ENCODE measurements at places on chromosomes 6 and 20.

- no peak for DNase-seq
These were observed 72.3 kb upstream of the SSTR4 start for GRCh38 chr20:22962567-22963439.

DNA sequence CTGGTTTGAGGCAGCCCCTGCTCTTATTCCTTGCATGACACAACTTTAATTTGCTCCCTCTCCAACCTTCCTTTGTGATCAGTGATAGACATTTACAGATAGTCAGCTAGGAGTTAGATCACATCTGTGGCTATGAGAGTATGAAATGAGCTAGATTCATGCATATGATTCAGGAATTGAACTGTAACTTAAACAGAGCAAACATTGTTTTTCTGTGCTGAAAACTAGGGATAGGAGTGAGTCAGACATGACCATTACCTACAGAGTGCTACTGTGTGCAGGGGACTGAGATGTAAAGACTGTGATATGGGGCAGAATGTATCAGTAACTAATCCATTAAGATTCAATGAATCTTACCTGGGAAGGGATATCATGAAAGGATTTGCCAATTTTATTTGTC lies 279.4 kb upstream of the SPTLC3 start:
- DNase-seq: no peak

GRCh38 chr6:2634139-2634964 lies 116.4 kb downstream of the MYLK4 start:
- peak; percentile 75 for DNase-seq

DNA sequence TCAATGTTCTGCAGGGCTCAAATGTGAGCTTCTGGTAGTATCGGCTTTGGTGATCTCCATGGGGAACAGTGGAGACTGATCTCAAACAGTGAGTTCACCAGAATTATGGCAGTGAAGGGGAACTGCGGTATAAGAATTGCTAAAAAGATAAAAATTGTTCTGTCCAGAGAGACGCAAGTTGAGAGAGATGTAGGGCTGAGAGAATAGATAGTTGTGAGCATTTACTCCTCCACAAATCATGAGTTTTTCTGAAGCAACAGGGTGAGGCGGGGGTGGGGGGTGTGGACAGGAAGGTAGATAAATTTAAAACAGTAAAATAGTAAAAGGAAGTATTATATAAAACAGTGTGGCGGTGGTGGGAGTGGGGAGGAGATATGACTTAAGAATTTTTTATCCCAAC lies 98.6 kb upstream of the NEDD9 start:
- DNase-seq: no peak

GRCh38 chr6:80457439-80457933 lies 351.0 kb downstream of the BCKDHB start:
- DNase-seq: no peak

GRCh38 chr6:129853996-129854711 lies 7.0 kb downstream of the TMEM244 start:
- DNase-seq: no peak

DNA sequence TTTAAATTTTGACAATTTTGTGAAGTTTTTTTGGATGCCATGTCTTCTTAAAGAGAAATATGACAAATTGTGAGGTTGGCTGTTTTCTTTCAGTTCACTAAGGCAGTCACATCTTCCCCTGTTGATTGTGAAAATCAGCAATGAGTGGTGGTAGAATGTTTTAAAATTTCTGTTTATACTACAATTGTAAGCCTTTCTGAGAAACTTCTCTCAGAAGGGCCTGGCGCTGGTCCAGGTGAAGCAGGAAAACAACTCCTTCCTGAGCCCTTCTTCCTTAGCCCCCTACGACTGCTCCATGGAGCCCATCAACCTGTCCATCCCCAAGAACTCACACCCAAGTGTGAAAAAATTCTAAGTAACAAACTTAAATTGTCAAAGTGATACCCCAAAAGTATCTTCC lies 80.6 kb downstream of the SSR1 start:
- DNase-seq: no peak

GRCh38 chr6:168691774-168692173 lies 250.8 kb downstream of the SMOC2 start:
- no peak for DNase-seq

DNA sequence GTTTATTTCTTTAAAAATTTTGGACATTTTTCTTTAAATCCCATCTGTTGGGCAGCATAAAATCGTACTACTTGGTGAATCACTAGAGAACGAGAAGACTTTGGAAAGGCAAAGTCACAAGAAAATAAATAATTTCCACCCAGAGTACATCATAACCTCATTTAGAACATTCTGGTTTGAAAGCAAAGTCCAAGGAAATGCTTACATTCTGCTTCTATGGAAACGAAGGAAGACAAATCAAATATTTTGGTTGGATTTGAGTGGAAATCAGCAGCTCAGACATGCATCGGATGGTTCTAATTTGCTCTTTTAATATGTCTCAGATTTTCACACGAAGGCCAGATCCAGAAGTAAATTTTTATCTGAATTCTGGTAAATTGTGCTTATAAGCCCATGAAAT lies 60.7 kb upstream of the LTV1 start:
- no peak for DNase-seq

- DNase-seq: no peak
These were observed 86.5 kb downstream of the ASXL1 start for GRCh38 chr20:32444474-32445220.

- no peak for DNase-seq
These were observed 132.2 kb downstream of the ZMYND8 start for GRCh38 chr20:47224300-47224791.

DNA sequence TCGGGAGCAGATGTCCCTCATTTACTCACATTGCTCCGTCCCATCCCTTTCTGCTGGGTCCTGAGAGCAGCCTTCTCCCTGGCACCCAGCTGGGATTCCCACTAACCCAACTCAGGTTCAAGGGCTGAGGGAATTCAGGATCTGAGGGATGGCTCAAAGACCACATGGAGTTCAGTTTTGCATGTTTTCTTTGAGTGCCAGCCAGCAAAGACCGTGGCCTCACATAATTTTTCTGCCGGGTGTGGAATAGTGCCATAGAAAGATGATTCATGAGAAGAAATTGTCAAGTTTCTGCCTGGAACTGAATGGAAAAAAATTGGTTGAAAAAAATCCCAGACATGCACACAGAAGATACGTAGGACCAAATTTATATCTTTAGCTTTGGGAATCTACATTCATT lies 168.6 kb downstream of the CD83 start:
- DNase-seq: no peak

DNA sequence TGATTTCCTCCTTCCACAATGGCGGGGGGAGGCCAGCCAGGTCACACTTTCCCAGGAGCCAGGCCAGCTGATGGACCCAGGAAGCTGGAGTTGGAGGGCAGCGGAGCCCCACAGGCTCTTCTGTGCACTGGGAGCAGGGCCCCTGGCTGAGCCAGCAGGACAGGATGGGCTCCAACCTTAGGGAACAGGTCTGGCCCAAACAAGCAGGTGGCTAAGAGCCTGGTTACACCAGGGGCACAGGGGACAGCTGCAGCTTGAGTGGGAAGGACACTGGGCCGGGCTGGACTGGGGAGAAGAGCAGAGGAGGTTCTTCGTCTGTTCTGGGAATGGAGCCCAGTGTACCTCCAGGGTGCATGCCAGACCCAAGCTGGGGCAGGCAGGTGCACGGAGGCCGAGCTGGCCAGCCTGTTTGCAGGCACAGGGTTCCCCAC lies 102.3 kb downstream of the DLL1 start:
- no peak for DNase-seq

DNA sequence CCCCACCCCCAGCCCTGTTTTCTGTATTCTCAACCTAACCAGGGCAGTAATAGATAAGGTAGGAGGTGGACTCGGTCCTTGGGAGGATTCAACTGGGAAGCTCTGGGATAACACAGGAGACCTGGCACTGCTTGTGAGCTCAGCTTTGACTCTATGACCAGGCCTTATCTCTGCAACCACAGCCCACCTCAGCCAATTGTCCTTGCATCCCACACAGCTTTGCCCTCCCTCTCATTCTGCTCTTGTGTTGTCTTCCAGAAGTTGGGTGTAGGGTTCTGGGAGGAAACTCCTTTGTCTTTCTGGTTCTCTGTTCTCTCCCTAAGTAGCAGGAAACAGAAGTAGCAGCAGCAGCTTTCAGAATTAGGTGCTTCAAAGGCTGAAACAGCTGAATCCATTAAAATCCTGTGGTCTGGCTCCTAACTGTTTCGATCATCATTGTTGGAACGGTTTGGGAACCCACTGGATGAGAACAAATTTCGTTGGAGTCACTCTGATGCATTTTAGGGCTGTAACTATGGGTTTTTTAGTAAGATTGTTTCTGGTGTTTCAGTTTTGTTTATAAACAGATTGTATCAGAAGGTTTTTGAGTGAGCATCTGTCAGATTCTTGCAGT lies 32.4 kb upstream of the SNX9 start:
- no peak for DNase-seq

DNA sequence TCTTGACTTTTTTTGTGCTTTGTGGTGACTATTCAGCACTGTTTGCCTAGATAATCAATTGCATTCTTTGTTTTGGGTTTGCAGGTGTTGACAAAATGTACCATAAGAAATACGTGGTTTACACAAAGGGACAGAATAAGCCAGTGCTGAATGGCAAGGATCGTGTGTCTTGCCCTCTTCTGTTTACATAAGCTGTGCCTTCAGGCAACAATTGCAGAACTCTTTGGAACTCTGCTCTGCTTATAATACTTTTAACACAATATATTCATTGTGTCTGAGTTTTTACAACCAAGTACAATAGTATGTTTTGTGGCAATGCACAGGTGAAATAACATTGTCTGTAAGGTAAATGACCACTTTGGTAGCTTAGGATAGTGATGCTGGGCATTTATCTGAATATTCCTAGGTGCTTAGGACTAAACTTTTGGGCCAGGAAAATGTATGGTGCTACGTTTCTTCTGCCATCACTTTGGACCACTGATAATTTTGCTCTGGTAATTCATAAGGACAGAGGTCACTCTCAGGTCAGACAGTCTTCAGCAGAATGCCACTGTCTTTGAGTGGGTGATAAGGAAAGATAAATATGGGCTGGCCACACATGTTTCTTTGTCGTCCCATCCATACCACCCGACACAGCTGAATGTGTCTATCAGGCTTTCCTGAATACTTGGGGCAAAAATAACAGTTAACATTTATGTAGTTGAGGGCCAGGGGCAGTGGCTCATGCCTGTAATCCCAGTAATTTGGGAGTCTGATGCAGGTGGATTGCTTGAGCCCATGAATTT lies 344.6 kb upstream of the IMPG1 start:
- no peak for DNase-seq

GRCh38 chr20:51028616-51029212 lies 5.8 kb upstream of the KCNG1 start:
- no peak for DNase-seq

GRCh38 chr20:32474717-32474966 lies 110.5 kb downstream of the NOL4L start:
- no peak for DNase-seq

DNA sequence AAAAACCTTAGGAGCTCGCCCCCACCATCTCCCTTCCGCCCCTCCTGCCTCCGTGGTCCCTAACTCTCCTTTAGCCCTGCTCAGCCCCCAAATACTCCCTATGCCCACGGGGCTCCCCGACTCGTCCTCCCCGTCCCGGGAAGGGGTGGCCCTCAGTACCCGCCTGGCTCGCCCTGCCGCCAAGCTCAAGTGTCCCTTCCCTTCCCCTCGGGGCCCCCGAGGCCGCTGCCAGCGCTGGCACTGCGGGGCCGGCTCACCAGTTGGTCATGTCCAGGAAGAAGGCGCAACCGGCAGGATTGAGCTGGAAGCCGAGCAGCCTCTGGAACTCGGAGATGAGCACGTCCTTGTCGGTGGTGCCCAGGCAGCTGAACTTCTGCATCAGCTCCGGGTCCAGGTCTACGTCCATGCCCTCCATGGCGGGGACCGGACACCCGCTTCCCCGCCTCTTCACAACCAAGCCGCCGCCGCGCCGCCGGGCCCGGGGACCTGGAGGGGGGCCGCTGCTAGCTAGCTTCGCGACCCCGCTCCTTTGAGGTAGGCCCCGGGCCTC lies 303 bp downstream of the ILRUN start:
- DNase-seq: no peak

DNA sequence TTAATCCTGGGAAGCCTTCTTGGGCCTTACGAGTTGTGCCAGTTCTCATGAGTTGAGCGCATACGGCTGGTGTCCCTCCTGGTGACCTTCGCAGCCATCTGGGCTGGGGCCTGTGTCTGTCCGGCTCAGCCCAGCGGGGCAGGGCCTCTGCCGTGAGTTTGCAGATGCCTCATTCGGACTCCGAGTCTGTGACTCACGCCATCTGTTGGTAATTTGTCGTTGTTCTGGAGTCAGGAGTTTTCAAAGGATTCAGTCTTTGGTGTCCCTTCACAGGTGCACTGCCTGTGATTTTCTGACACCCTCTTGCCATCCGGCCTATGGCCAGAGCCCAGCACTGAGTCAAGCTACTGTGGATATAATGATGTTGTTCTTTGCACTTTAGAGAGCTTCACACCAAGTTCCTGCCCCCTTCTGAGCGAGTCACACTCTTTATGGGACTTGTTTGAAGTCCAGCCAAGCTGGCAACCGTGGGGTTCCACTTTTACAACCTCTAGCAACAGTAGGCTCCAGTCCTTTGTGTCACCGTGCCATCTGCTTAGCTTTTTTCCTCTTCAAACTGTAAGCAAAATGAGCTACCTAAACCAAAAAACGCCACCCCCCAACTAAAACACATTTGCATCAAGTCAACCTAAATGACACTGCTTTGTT lies 175.6 kb downstream of the AIG1 start:
- no peak for DNase-seq

GRCh38 chr20:3674995-3675900 lies 6.6 kb downstream of the ADAM33 start:
- no peak for DNase-seq

DNA sequence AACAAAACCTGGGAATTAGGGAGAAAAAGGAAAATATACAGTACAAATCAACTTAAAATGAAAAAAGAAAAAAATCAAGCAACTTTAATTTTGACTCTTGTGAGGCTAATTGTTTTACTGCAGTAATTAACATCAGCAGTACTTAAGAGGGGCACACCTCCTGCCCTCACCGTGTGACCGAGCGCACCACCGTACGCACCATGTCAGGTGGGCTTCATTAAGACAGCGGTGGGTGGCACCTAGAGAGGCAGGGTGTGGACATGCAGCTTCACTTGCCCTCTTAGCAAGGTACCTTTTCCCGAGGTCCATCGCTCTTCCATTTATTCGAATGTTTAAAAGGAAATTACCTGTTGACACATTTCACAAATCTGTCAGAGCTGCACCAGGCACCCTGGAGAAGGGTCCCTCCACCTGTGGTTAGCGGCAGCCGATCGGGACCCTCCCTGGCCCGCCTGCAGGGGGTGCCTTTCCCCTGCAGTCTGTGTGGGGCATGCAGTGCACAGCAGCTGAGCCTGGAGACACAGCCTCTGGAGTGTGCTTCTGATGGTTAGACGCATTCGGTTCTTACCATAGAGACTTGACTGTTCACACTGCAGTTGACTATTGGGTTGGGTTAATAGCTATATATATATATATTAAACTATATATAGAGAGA lies 184.1 kb downstream of the TMEM242 start:
- DNase-seq: no peak

GRCh38 chr6:43851204-43851865 lies 81.3 kb downstream of the VEGFA start:
- no peak for DNase-seq

- DNase-seq: no peak
These were observed 58.3 kb downstream of the GNAS-AS1 start for GRCh38 chr20:58792426-58792825.

- DNase-seq: no peak
These were observed 981 bp upstream of the TNF start for GRCh38 chr6:31574106-31575061.

GRCh38 chr6:16688984-16689636 lies 72.2 kb downstream of the ATXN1 start:
- DNase-seq: no peak

Measured in activated CD4-positive, alpha-beta T cell treated with anti-CD3 and anti-CD28 coated beads for 1 hour (primary cell).